Ovary (tissue), 10 donors: ENCODE measurements at places on chromosomes 4 and X.

GRCh38 chr4:101801958-101802357, 11.4 kb downstream of the BANK1 start:
- no peak for DNase-seq

DNA sequence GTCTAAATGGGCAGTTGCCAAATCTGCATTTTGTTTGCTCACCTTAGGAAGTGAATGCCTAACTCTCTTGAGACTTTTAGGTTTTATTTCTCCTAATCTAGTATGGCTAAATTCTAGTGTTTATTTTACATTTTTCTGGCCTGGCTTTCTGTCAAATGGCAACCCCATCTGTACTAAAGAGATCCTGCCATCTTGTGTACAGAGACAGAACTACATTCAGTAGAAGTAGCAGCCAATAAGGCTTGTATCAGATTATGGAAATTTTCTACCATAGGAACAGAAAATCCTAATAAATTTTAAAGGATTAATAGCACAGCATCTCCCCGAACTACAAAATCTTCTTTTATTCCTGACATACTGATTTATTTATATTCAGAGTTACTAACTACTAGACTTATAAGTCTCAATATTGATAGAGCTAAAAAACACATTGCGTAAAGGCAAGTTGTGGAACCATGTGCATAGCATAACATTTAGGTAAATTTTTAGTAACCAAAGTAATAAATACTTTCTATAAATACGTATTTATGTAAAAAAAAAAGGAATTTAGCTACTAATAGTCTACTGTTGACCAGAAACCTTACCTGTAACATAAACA, 45.5 kb downstream of the TMEM144 start:
- no peak for DNase-seq

GRCh38 chr4:7159923-7160322, 32.4 kb upstream of the SORCS2 start:
- no peak for DNase-seq

GRCh38 chr4:21077967-21078366, 377.7 kb downstream of the PACRGL start:
- DNase-seq, result no peak

DNA sequence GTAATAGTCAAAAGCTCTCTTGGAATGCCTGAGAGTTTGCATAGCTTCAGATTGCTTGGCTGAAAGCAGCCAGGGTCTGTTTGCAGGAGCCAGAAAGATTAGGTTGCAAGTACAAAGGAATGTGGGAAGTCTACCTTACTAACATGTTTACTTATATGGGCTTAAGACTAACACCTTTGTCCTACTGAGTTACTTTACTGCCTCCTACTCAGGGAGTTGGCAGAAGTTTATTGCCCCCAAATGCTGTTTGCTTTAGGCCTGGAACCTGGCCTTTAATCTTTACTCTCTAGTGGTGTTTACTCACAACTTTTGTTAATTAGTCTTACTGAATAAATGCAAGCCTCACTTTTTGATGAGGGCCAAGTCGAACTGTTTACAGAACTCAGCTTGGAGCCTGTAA, 219.4 kb upstream of the ZC4H2 start:
- DNase-seq, result no peak

DNA sequence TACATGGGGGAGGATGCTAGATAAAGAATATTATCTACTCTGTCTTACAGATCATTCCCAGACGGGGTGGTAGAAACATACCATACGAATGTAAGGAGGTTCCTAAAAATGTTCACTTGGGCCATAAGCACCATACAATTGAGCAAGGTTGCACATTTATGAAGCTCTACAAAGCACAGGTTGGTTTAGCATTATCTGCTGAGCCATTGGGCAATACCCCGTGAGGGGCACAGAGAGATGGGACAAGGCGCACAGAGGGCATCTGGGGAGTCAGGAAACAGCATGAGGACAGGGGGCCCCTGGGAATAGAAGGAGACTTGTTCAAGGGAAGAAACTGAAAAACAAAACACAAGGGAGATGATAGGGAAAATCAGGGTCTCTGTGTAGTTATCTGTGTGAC, 305.3 kb downstream of the TRIML1 start:
- DNase-seq, result no peak

- DNase-seq, result no peak
Observed at GRCh38 chr4:89653012-89653411, 183.9 kb downstream of the SNCA start.

GRCh38 chr4:16055471-16055870, 28.4 kb downstream of the PROM1 start:
- no peak for DNase-seq

DNA sequence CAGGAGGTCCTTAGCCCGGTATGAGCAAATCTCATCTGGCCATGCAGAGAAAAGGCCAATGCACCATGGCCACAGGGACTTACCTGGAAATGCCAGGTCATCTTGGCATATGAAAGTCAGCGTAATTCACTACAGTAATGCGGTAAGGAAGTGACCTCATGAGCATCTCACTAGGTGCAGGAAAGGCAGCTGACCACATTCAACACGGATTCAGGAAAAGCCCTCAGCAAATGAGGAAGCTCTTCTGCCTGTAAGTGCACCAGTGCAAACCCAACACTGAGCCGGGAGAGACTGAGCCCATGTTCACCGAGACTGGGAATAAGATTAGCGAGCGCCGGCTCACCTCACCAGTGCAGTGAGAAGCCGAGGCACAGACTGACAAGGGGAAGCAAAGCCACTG, 23.7 kb downstream of the LRPAP1 start:
- DNase-seq, result no peak

- no peak for DNase-seq
Observed at GRCh38 chr4:54446581-54446980, 211.2 kb upstream of the KIT start.

GRCh38 chr4:88791274-88791673, 93.6 kb upstream of the NAP1L5 start:
- DNase-seq, result no peak

DNA sequence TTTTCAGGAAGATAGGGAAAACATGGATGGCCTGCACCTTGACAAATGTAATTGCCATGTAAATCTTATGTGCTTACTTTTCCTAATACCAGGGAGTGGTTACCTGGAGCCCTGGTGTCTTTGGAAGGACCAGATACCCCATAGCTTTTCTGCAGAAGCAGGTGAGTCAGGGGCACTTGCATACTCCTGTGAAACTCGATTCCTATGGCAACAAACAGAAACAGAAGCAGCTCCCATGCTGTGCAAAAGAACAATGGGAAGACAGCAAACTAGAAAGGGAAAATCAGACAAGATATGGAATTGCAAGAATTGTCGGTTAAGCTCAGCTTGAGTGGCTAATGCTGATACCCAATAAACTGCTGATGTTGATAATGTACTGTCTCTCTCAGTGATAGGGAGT, 117.4 kb upstream of the AFF2 start:
- no peak for DNase-seq

DNA sequence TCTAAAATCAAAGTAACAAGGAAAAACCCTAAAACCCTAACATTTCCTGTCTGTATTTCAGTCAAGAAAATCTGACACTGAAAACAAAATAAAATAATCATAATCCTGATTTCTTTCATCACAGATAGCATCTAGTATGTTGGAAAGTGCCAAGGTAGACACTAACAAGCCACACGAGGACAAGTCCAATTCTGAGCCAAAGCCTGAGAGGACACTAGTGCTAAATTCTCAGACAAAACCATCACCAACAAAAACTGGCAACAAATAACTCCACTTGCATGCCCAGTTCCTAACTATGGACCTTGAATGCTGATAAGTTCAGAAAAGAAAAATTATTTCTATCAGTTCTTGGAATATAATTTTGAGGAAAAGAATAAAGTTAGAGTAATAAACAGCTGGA, 113.7 kb downstream of the MANBA start:
- DNase-seq, result no peak

DNA sequence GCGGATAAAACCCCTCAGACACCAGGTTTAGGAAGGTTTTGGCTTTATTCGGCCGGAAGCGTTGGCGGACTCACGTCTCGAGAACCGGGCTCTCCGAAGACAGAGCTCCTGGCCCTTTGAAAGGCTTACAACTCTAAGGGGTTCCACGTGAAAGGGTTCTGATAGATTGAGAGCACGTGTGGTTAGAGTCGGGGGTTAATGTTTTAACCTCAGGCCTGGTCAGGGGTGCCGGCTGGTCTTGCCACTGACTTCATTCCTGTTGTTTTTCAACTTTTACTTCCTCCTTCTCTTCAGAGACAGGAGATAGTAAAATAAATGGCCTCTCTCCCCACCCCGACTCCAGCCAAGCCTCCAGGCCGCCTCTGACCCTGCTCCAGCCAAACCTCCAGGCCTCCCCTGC, 4.7 kb upstream of the ASMT start:
- DNase-seq, result no peak

DNA sequence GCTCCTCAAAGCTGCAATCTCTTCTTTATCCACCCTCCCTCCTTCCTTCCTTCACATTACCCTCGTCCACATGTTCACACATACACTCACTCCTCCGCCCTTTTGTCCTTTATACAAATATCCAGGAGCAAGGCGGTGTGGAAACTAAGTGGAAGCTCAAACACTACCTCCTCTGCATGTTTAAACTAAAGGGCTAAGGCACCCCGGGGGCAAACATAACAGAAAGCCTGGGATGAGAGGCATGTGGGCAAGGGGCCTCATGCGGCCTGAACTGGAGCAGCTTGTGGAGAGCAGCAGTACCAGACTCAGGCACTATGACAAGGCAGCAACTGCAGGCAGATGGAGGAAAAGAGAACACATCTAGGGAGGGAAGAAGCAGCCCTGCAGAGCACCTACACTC, 9.5 kb downstream of the MAB21L2 start:
- DNase-seq, result no peak

DNA sequence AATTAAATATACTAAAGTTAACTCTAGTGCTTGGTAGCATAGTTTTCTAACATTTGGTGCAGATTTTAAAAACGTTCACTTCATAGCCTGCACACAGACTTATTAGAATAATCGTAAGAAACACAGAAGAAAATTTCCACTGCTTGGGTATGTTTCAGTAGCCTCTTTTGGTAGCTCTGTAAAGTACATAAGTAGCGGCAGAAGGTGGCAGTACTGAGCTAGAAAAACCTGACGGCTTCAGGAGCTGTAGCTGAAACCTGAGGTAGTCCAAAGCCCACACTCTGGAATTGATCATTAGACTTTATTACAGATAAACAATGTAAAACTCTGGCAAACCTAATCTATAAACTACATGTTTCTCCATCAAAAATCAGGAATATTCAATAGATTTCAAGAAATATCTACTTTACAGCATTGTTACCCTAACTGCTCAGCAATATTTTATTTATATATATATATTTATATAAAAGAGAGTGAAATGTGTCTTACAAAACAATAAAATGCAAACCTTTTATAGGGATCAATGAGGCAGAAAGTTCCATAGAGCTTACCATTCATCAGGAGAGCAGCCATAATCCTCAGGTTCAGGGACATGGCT, 88.2 kb downstream of the ATP8A1 start:
- DNase-seq, result peak; percentile 47

DNA sequence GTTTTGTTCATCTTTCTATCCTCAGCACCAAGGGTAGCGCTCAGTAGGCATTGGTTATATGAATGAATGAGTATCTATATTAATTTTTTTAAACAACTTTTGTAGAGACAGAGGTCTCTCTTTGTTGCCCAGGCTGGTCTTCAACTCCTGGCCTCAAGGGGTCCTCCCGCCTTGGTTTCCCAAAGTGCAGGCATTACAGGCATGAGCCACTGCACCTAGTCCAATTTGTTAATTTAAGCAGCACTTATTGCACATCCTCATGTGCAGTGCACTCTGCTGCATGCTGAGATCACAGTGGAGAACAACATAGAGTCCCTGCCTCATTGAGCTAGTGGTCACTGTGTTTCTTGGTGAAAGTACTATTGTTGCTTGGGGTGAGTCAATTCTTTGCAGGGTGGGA, 94.4 kb downstream of the NHSL2 start:
- no peak for DNase-seq

- DNase-seq, result no peak
Observed at GRCh38 chr4:172996571-172997216, 171.9 kb upstream of the GALNT7 start.

GRCh38 chr4:85968945-85969819, 390.7 kb downstream of the MAPK10 start:
- DNase-seq, result no peak

DNA sequence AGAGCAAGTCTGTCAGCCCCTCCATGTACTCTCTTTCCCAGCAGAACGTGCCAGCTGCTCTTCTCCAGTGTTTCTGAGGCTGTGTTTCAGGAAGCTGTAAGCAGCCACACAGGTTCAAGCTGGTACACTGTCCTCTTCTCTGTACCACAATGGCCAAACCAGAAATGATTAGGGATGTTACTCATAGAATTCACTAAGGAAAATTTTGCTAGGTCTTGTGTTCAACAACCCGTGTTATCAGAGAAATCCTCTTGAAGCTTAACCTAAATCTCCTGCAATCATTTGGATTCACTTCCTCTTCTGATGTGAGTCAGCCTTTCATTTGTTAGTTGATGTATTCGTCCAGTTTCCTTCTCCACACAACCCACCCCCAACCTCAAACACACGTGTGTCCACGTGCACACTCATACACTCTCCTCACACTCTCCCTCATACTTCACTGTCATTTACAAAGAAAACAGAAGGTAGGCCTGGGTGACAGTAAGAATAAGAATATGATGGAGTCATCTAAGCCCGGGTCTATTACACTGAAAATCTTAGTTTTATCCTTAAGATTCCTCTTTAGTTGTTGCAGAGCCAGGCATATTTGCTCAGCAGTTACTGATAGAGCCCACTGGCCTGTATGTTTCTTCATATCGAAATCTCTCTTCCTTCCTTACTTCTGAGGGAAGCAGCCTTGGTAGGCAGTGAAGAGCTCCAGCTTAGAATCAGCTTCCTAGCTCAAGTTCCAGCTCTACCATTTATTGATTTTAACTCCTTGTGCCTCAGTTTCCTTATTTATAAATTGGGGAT, 63.4 kb downstream of the DCUN1D4 start:
- no peak for DNase-seq

DNA sequence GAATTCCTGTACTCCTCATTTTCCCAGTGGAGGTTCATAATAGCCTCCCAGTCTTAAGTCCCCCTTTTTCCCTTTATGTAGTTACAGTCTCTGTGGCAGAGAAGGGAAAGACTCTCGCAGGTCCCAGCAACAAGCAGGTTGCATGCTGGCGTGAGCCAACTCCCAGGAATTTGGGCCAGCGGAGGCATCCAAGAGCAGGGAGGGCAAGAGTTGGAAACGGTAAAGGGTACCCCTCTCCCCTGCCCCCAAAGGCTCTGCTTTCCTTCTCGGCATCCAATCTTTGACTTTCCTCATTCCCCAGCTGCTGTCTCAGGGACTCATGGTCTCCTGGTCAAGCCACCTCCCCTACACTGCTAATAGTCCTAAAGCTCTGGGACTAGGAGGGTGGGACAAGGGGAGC, 15.4 kb upstream of the HSFX2 start:
- DNase-seq, result no peak

GRCh38 chr4:25900310-25900709, 13.7 kb upstream of the SMIM20 start:
- DNase-seq, result no peak

DNA sequence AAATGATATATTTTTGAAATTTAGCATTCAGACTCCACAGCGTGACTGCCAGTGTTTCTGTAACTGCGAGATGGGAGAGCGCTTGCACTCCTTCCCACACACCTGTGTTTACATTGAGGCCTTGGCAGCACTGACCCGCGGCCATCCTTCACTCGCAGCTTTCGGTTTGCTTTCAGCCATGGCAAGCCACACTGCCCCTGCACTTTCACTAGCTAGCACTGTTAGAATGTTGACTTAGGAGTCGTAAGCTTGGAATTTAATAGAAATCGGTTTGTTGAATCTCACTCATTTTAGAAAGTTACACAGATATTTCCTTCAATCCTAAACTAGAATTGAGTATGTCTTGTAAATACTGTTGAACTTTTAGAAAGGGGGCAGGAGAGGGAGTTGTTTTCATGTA, 136.2 kb downstream of the CFAP299 start:
- DNase-seq, result peak; percentile 38

GRCh38 chrX:136397001-136397400, 90.7 kb upstream of the BRS3 start:
- DNase-seq, result no peak
